GM23248 (cell line): ENCODE measurements at places on chromosomes 11 and 22. TPM values are rescaled to one million over a fixed set of nuclear protein-coding genes. Genes with fewer than 3 reads are reported as not detected.

SYTL2 gene
- total RNA-seq: 3.3 and 5.3 TPM in 2 replicates

- DNase-seq: no peak
Observed at GRCh38 chr22:22182990-22183264, 61.7 kb upstream of the VPREB1 start.

GRCh38 chr22:37582526-37582925, 2.6 kb upstream of the LGALS2 start:
- DNase-seq: no peak

DNA sequence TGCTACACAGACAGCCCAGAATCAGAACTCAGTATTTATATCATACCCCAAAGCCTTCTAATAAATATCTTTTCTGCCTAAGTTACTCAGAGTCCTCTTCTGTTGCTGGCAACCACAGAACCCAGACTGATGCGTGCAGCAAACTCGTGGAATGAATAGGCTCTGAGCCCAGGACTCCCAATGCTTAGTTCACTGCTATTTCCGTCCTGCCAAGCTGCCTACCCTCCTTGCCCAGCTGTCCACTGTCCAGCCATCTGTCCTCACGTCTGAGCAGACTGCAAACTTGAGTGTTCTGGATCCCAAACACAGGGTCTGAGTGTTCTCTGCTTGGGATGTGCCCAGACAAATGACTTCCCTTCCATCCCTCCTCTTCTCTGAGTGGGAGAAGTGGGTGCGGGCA, 19.4 kb downstream of the PTPN5 start:
- DNase-seq: peak; percentile 43

DNA sequence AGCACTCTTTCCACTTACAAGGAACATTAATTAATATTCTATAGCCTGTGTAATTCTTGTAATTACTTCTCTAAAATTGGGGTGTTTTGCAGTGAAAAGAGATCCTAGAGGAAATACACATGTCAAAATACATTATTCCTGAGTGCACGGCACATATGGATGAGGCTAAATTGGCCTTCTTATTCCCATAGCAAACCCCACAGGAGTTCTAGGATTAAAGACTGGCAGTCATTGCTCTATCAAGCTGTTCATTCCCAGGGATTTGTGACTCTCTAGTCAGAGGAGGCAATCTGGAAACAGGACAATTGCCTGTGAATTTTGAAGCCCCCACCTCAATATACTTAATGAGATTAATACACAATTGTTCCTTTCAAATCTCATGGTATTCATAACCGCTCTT, 145.9 kb upstream of the OPCML start:
- no peak for DNase-seq

- DNase-seq: no peak
Observed at GRCh38 chr11:115665958-115666357, 161.7 kb upstream of the CADM1 start.

KIRREL3 gene
- 31.1 and 35.6 TPM in 2 replicates for total RNA-seq

GRCh38 chr11:45663486-45664375, 1.7 kb downstream of the CHST1 start:
- peak; percentile 51 for DNase-seq

LARGE1 gene
- 10.5 and 12.8 TPM in 2 replicates for total RNA-seq

DNA sequence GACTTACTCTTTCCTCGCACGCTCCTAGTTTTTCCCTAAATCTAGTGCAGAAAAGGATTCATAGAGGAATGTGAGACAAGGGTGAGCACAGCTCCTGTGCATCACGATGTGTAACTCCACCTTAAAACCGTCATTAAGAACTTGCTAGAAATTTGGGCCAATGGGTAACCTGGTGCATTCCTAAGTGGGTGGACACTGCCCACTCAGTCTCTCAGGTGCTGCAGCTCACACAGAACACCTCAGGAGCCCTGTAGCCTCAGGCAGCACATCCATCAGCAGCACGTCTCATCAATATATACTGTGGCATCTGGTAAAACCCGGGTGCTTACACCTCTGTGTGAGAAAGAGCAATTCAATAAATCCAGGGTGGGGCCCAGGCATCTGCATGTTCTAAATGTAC, 12.4 kb downstream of the POU2AF3 start:
- DNase-seq: no peak

- DNase-seq: peak; percentile 71
Observed at GRCh38 chr11:96055706-96056387, 131.9 kb upstream of the MTMR2 start.

DNA sequence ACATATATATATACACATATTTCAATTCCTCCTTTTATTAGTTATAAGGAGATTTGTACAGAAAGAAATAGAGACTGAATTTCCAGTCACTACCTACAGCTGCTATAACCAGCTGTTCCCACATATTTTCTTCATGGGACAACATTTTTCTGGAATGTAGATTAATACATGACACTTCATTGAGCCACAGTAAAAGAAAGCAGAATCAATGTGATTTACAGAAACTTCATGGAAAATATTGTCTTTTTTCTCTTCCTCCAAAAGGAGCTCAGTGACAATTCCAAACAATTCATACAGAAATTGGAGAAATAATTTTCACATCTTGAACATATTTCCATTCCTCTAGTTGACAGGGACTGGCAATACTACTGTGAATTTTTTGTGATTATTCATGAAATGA, 249.2 kb downstream of the DLG2 start:
- DNase-seq: no peak

MRPL48 gene
- total RNA-seq: 21.4 and 35.0 TPM in 2 replicates

- DNase-seq: no peak
Observed at GRCh38 chr11:6191742-6192141, 7.3 kb upstream of the OR52W1 start.

DNA sequence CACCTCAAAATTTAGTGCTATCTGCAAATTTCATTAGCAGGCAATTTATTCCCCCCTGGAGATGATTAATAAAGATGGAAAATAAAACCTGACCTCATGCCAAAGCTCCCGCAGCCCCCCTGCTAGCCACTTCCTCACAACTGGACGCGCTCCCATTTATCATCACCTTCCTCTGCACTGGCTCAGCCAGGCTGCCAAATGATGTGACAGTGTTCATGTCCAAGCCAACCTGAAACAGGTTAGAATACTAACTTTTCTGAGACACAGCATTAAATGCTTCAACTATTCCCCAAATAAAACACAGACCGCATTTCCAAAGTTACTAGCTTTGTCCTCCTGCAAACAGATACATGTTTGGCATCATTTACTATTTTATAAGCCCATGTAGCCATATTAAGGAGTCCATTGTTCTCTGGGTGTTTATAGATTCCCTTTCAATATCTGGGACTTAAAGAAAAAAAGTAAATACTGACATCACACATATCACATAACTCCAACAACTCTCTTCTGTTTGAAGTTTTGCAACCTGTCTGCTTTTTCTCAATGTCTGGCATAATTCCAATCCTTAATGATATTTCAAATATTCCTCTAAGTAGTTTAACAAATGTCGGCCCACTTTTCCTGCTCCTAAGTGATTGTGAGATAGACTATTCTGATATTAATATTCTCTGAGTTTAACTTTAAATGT, 829.7 kb upstream of the FAT3 start:
- no peak for DNase-seq

GRCh38 chr11:69878927-69879728, 59.9 kb upstream of the FGF3 start:
- no peak for DNase-seq

TYR gene
- total RNA-seq: not detected in 2 replicates

DNA sequence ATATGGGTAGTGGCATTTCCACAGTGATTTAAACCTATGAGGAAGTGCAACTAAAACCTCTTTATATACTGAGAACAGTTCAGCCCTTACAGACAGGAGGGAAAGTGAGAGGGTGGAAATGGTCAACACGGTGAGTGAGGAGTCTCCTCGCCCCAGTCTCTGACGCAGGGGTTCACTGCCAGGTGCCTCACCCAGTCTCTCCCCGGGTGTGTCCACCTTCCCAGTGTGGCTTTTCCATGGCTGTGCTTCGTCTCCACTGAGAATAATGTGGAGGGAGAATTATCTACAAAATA, 116.6 kb upstream of the TOP3B start:
- DNase-seq: no peak

- DNase-seq: peak; percentile 95
Observed at GRCh38 chr22:36439481-36440271, 41.8 kb downstream of the TXN2 start.

- no peak for DNase-seq
Observed at GRCh38 chr11:66888282-66888681, 31.4 kb downstream of the LRFN4 start.

GRCh38 chr11:73384125-73384441, 7.9 kb downstream of the RELT start:
- DNase-seq: no peak

GRCh38 chr22:29715705-29716104, 4.1 kb upstream of the CABP7 start:
- DNase-seq: no peak

TMPRSS5 gene
- total RNA-seq: not detected in 2 replicates

GRCh38 chr11:105979997-105980703, 41.9 kb downstream of the MSANTD4 start:
- DNase-seq: no peak

CTSD gene
- 305 and 338 TPM in 2 replicates for total RNA-seq

DNA sequence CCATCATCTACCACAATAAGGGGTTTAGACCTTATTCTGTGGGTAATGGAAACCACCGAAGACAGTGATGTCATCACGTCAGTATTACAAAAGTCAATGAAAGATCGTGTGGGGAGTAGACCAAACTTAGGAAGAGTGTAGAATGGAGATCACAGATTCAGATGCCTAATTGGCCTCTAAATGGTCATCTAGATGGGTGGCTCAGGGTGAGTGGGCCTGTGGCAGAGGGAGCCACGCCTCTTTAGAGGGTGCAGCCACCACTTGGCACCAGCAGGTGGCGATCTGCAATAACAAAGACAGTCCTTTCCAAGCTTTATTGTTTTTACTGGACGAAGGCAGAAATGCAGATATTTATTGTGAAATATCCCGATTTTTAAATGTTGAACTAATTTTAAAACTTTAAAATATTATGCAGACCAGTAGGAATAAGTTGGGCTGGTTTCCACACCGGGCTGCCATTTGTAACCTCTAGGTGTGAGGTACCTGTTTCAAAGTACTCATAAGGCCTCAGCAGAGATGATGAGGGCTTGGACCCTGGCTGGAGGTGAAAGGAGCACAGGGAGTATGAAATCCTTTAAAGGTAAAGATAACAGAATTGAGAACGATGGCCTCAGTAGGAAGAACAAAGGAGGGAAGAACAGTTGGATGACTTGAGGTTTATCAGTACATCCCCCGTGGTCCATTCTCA, 222.0 kb downstream of the DBX1 start:
- peak; percentile 82 for DNase-seq

DNA sequence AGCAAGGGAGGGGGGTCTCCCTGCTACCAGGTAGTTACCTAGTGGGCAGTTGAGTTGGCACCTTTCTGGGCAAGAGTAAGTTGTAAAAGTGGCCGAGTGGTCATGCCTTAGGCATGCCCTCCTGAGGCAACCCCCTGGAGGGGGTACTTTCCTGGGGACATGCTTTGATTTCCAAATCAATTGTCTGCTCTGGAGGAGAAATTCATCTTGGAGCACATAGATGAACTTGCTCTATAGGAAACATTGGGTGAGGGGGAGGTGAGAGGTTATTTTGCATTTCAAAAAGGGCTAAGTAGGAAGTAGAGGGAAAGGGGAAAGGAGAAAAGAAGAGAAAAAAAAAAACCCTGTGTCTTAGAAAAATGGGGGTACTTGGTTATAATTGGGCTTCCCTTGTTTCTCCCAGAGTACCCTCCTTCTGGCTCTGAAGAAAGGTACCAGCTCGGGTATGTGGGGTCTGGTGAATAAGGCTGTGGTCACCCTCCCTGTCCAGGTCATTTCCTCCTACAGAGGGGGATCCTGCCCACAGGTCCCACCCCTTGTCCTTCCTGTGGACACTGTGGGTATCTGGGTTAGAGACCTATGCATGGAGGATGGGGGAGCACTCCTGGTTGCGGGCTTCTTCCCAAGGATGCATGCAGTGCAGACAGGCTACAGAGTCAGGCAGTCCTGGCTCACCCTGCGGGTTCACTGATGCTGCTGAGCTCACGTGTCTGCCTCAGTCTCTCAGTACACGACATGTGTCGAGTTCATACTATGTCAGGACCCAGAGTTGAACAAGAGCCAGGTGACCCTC, 193.5 kb downstream of the MYO18B start:
- DNase-seq: no peak

C22orf42 gene
- not detected in 2 replicates for total RNA-seq

GRCh38 chr11:102186551-102187191, 76.4 kb downstream of the YAP1 start:
- peak; percentile 31 for DNase-seq

GRCh38 chr22:32158712-32159533, at the start of gene C22orf42:
TSS of gene C22orf42 (minus strand) at chr22:32159303. CDS start at chr22:32159215, 88 bp downstream.
- no peak for DNase-seq

DNA sequence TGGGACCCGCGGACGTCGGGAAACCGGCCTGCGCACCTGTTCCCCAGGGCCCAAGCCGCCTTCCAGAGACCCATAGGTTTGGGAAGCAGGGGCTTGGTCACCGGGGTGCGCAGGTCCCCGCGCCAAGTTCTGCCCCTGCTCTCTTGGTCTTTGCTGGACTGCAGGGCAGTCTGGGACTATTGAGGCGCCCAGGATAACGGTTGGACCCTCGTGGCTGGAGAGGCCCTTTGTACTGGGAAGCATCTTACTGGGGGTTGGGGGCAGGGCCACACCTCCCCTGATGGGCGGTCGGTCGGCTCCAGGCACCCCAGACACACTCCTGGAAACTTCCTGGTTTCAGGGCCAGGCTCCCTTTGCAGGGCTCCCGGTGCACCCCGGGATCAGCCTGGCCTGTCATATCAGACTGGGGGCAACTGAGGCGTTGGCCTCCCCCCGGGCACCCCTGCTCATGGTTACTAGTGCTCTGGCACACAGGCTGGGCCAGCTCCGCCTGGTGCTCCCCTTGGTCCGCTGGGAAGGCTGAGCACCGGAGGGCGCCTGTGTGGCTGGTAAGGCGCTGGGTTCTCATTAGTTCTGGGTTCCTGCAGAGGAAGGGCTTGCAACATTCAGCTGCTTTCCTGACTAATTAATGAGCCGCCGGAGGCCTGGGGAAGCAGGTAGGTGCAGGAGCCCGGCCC, 1250.5 kb downstream of the BRD1 start:
- no peak for DNase-seq

HMBS gene
- 5.1 and 8.5 TPM in 2 replicates for total RNA-seq

CCDC116 gene
- 0.54 TPM in 1 of 2 replicates, not detected in the other for total RNA-seq

GRM5 gene
- not detected in 2 replicates for total RNA-seq

JHY gene
- total RNA-seq: 5.1 and 7.3 TPM in 2 replicates

DNA sequence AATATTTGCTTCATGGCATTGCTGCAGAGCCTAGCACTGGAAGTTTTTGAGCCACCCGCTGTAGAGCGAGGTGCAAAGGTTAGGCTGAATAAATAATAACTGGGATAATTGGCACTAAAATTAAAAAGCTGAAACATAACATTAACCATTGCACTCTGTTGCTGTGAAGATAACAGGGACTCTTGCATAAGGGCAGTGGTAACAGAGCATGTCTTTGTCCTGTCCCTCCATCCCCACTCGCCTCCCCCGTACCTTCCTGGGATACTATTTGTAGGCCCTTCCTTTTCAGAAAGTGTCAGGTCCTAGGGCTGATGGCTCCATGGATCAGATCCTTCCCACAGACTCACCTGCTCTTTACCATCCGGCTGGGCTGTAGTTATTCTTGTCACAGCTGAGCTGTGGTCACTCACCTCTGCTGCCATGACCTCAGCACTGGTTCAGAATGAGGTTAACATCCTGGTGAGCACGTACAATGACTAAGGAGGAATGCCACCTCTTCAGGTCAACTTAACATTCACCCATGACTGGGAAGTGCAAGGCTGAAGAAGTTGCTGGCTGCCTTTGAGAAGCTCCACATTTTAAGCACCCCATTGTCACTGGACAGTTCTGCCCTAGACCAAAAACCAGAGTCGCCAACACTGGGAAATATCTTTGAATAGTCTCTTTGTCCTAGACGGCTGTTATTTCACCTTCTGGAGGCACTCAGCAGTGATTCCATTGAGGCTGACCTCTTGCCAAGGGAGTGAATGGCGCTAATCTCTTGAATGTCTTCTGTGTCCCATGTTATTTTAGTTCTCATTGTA, 103.2 kb upstream of the KIRREL3 start:
- no peak for DNase-seq
